ENCODE measurements at places on chromosomes 7 and 10.

DNA sequence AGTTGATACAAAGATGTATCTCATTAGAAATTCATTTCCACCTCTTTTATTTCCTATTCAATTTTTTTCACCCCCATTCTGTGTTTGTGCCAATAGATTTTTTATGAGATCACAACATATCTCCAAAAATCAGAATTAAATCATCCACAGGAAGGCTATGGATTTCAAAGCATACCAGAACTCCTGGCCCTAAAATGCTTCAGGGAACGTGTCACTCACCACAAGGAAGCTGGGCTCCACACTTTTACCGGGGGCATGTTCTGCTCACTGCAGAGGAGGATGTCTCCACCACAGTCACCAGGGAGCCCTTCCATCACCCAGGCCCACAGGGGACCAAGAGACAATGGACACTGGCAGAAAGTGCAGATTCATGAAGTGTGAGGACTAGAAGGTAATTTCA is 456.8 kb downstream of the KCNMA1 start:
- DNase-seq, result no peak

DNA sequence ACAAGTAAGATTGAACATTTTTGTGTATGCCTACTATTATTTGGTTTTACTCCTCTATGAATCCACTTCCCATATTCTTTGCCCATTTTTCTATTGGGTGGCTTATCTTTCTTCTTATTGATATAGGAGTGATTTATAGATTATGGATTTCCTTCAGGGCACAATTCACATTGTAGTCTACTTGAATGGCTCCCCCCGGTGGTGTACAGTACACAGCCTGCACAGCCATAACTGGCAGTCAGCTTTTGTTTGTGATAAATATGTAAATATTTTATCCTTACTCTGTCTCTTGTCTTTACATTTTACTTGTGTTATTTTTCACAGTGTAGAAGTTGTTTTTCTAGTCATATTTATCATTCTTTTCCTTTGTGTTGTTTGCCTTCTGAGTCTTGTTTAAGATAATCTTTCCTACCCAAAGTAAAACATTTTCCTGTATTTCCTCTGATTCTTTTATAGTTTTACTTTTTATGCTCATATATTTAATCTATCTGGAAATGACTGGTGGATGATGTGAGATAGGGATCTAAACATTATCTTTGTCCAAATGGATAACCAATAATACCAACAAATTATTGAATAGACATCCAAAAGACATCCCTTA is 23.9 kb upstream of the CALD1 start:
- DNase-seq, result peak; percentile 21

GRCh38 chr7:108016841-108017775 is 14.1 kb upstream of the LAMB1 start:
- DNase-seq, result no peak

DNA sequence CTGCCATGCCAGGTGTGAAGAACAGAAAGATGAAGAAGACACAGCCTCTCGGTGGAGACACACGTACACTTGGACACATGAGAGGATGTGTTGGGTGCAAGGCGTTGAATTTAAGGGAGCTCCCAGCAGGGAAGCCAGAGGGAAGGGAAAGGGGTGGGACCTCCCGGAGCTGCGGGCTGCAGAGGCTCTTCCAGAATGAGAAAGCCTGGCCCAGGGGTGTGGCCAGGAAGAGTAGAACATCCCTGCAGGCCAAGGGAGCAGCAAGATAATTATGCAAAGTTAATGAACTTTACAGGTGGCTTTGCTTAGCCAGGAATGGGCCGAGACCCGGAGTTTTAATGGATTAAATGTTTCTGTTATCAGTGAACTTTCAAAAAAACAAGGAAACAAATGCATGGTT is 270.3 kb downstream of the KLF6 start:
- no peak for DNase-seq

GRCh38 chr10:102311025-102311420 is 65.7 kb downstream of the GBF1 start:
- DNase-seq, result no peak

- DNase-seq, result peak; percentile 44
Observed at GRCh38 chr7:120184866-120185265, 88.1 kb upstream of the KCND2 start.

DNA sequence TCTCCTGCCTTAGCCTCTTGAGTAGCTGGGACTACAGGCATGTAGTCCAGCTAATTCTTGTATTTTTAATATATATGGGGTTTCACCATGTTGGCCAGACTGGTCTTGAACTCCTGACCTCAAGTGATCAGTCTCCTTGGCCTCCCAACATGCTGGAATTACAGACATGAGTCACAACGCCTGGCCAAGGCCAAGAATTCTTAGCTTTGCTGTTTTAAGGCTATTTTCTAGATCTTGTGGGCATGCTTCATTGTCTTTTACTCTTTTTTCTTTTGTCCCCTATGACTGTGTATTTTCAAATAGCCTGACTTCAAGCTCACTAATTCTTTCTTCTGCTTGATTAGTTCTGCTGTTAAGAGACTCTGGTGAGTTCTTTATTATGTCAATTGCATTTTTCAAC is 56.4 kb upstream of the TAS2R16 start:
- DNase-seq, result no peak

DNA sequence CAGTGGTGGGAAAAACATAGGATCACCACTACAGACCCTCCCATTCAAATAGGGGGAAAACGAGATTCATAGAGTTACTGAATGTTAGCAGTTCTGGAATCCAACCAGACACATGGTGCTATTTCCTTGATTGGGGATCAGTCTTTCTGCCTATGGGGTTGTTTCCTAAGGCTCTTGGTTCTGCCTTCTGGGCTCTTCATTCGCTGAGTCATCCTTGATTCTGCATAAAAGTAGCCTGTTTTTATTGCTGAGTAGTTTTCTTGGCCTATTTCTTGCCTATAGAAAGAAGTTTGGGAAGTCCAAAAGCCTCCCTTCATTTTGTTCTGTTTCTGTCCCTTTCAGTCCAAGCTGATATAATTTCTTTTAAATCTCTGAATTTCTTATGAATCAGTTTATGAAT is 99.3 kb upstream of the OIT3 start:
- DNase-seq, result no peak

DNA sequence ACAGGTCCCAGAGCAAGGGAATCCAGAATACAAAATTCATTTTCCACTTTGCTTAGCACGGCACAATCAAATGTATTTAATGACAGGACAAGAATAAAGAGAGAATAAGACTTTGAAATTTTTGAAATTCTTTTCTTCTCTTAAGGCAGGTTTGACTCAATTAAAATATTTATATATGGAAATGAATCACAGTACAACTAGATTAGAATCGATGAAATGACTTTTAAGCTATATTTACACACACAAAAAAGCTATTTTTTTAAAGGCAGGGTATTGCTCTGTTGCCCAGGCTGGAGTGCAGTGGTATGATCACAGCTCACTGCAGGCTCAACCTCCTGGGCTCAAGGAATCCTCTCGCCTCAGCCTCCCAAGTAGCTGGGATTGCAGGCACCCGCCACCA is 265.4 kb upstream of the SLC26A5 start:
- DNase-seq, result no peak

GRCh38 chr10:61793760-61794703 is 107.5 kb upstream of the ARID5B start:
- peak; percentile 24 for DNase-seq

- DNase-seq, result no peak
Observed at GRCh38 chr7:131098527-131098926, 229.1 kb upstream of the MKLN1 start.

DNA sequence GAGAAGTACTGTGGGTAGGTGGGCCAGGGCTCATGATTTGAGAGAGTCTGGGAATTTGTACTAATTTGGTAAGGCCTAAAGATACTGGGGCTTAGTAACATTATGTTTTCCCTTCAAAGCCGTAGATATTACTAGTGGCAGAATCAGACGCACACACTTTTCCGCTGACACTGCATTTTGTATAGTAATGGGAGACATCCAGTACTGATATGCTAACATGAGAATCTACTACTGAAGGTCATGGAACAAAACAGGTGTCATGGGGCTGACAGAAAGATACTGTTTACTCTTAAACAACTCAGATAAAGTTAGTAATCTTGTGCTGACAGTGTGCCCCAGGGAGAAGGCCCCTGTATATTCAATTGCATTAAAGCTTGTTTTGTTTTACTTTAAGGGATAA is 11.1 kb upstream of the GIMAP7 start:
- DNase-seq, result no peak

GRCh38 chr10:100508691-100509150 is 10.9 kb downstream of the SEC31B start:
- DNase-seq, result no peak

GRCh38 chr7:32942415-32943251 is 14.6 kb upstream of the FKBP9 start:
- peak; percentile 93 for DNase-seq

DNA sequence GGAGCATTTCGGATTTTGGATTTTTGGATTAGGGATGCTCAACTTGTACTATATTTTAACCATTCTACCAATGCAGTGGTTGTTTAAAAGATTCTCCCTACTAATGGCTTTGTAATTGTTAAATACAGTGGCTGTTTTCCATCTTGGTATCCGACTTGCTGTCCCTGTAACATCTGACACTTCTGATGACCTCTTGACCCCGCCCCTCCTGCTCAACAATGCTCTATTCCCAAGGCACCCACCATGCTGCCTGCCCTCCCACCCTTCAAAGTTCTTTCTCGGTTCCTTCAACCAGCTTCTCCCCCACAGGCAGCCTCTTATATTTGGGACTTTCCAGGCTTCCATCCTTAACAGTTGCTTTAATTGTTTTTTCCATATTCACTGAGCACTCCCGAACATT is 2.0 kb downstream of the PRTFDC1 start:
- DNase-seq, result no peak

GRCh38 chr10:68330852-68331454 is 911 bp upstream of the HNRNPH3 start:
- DNase-seq, result peak; percentile 76

- no peak for DNase-seq
Observed at GRCh38 chr7:38545977-38546376, 85.2 kb downstream of the AMPH start.

DNA sequence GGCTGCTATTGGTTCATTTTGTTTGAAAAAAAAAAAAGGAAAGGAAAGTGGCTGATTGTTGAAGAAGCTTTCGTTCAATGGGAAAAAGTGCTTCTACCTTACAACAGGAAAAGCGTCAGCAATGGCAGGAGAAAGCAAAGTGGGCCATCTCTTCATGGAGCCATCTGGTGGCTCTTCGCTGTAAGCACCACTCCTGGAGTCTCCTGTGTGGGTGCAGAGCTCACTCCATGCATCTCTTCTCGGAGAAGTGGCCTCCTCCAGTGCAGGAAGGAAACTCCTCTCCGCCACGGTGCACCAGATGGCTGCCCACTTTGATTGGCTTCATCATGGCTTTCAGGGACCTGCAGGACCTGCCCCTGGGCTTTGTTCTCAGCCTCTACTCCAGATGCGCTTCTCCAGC is 250.9 kb downstream of the PTEN start:
- peak; percentile 28 for DNase-seq

DNA sequence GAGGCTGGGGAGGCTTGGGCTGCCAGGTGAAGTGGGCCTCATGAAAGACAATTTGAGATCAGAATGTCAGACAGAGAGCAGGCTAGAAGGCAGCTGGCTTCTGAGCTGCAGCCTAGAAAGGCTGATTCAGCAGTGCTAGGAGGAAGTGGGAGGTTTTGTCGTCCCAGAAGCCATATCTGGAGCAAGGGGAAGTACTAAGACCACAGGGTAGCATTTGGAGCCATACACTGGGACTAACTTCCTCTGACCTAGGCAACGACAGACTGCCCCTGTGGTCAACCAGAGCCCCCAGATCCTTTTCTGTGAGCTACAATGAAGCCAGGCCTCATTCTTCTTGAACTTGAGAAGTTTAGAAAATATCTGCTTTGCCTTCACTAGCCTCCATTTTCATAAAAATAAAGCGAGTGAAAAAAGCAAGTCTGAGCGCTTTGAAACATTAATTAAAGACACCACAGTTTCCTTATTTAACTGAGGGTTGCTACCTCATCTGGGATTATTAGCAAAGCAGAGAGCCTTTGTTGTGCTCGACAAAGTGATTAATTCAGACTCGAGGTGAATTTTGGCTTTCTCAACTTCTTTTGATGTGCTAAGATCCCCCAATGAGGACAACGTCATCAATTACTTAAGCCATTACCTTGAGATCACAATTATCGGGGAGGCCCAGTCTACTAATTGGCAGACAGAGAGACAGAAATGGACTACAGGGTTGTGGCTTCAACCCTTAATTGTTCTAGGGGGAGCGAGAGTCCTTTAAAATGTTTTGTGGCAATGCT is 26.6 kb downstream of the TBXAS1 start:
- DNase-seq, result no peak

GRCh38 chr10:95466436-95466835 is 94.7 kb downstream of the SORBS1 start:
- no peak for DNase-seq

DNA sequence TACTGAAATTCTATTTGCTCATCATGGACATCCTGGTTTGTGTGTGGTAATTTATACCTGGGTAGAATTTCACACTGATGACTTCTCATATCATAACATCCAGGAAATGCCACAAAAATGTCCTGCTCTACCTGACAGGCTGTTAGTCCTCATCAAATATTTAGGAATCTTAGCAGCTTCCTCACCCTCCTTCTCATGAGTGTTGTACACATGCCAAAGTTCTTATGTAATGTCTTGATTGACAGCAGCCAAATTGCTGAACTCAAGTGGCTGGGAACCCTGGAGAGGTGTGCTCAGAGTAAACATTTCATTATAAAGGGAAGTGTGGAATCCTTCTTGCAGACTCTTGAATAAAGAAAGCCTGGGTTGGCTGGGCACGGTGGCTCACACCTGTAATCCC is 8.9 kb downstream of the EEPD1 start:
- no peak for DNase-seq

DNA sequence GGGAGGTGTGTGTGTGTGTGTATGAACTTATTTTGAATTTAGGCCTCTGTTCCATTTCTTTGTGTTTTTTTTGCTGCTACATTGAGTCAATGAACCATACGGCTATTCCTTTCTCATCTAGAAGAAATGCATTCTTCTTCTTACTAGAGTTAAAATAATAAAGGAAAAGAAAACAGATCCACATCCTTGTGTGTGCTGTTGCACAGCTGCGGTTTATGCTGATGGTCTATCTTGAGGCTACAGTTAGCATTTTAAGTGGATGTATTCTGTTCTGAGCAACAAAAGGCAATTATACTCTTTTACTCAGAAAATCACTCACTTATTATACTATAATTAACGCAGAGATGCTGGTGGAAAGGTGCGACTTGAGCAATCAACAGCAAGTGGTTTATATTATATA is 615.0 kb upstream of the MBL2 start:
- no peak for DNase-seq

- DNase-seq, result peak; percentile 37
Observed at GRCh38 chr10:43225787-43226153, 41.1 kb downstream of the RASGEF1A start.

- DNase-seq, result no peak
Observed at GRCh38 chr10:110756876-110757275, 112.7 kb downstream of the RBM20 start.
